ENCODE measurements at places on chromosomes 2 and 18.

- no peak for DNase-seq
Observed at GRCh38 chr2:57370882-57371585, 675.6 kb upstream of the VRK2 start.

DNA sequence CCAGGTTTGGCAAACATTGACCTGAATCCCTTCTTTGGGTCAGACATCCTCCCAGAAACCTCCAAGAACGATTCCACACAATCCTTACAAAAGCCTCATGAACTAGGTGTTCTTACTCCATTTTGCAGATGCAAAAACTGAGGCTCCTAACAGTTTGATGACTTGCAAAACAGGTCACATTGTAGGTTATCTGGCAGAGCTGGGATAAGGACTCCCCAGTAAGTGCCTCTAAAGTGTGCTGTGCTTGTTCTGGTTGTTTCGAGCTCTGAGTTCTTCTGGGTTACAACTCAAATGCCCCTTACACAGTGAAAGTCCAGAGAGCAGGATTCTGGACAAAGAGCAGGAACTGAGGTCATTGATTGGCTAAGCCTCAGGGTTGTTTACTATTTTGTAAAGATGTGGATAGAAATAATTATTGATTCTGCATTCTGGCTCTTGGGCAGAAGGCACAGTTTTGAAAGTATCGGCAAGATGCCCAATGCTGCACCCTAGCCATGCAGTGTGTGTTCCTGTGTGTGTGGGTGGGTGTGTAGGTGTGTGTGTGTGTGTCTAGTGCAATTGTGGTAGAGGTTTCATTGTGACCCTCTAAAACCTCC, 17.0 kb upstream of the IGFBP2 start:
- DNase-seq = no peak

DNA sequence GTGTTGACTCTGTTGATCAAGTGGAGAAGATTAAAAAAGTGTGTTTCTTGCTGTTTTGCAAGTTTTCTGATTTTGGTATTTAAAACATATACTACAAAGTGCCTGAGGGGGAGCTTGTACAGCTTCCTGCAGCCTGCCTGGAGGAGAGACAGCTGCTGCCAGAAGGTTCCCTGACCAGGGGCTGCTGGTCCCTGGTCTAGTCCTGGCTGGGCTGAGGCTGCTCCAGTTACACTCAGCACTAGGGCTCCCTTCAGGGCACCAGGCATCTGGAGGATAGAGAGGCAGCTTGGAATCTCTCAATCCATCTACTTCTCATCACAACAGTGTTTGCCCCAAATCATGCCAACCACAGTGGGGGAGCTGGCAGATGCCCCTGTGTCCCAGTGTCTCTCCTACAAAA, 4.8 kb downstream of the MC2R start:
- no peak for DNase-seq

DNA sequence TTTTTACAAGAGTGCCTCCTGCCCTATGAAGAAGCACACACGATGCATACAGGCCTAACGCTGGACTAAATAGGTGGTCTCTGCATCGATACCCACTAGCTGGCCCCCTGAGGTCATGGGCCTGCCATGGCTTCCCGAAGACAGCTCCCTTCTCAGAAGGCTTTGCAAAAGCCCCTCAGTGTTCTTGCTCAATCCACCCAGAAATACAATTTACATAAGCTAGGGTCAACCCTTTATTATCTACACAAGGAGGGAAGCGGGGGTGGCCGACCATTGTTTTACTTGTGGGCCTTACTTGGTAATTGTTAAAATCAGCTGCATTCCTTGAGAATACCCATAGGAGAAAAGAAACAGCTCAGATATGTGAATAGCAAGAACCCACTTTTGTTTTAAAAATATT, 28.5 kb downstream of the UXS1 start:
- no peak for DNase-seq

GRCh38 chr18:48884771-48885170, 66.0 kb downstream of the SMAD7 start:
- DNase-seq = no peak

DNA sequence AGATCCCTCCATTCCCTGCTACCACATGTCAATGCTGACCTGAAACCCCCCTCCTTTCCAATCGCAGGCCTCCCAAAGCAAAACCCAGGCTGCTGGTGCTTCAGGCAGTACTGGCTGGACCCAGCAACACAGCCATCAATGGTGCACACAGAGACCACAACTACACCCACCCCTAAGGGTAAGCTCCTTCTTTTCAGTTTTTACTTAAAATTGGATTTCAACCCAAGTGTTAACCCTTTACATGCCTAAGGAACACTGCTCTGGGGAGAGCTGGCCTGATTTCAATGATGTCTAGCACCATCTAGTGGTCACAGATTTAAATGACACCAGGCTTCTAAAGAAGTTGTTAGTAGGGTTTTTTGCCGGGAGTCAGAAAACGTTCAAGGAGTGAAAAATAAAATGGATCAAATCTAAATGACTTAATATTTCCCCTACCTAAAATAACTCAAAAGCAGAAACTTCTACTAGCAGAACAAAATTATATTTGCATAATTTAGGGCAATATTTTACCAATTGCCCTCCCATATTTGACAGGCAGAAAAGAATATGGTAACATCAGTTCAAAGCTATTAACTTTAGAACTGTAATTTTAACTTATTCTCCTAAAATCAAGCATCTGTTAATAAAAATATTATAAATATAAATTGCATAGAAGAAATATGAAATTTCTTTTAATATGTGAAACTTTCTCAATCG, 24.6 kb downstream of the FECH start:
- no peak for DNase-seq

- peak; percentile 16 for DNase-seq
Observed at GRCh38 chr2:172806493-172806892, 70.8 kb downstream of the RAPGEF4 start.

DNA sequence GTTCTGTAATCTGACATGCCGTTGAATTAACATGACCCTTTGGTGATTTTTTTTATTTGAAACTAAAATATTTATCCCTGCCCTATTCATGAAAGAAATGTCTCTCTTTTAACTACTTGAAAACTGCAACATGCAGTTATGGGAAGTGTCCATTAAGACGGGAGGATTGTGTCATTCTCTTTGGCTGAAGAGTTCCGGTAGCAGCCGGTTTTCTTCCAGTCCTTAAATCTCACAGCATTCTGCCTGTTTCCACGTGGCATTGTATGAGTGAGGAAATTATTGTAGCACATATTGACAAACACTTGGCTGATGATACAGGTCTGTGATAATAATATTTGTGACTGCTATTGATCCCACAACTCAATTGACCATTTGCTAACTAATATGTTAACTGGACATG, 509.6 kb upstream of the POU3F3 start:
- DNase-seq = no peak

- DNase-seq = no peak
Observed at GRCh38 chr2:64905338-64906024, 83.7 kb upstream of the SLC1A4 start.

DNA sequence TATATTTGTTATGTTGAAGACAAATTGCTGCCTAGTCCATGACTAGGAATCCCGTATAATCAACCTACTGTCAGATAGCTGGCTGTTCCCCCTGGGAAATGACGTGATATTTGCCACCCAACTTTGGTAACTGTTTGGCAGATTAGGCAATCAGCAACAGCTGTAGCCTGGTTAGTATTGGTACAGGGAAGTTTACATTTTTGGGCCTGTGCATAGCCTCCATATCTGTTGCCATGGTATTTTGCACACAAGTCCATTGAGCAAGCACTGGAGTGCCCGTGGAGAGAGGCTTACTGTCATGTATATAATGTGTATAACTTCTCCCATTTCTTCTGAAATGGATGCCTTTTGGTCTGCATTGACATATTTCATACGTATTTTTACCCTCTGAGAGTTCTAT, 27.7 kb downstream of the BIRC6 start:
- DNase-seq = no peak

GRCh38 chr2:178219247-178219646, 24.9 kb downstream of the OSBPL6 start:
- no peak for DNase-seq

DNA sequence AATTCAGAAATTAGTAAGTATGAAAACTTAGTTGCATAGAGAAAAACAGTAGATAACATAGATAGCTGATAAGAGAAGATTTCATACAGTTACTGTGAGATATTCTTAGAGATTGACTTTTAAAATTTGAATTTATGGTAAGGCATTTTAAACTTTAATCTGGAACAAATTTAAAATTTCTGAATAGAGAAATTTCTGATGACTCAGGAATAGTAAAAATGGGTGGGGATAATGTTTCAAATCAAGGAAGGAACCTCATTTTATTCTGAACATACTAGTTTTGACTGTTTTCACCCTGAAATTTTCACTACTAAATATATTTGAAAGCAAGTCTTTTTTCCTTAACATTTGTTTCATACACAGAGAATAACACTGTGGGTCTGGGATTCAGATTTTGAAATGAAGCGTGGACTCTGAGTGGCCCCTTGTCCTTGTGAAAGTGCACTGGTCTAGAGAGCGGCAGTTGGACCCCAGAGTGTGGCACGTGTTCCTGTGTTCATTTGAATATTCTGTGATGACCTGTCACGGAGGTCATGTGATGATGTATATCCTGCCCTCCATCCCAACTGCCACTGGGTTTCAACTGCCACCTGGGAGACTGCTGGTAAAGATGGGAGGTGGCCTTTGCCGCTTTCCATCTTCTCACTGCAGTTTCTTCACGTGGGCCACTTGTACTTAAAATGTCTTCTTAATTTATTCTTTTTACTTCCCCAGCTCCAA, 38.5 kb upstream of the RAB6D start:
- DNase-seq = no peak

DNA sequence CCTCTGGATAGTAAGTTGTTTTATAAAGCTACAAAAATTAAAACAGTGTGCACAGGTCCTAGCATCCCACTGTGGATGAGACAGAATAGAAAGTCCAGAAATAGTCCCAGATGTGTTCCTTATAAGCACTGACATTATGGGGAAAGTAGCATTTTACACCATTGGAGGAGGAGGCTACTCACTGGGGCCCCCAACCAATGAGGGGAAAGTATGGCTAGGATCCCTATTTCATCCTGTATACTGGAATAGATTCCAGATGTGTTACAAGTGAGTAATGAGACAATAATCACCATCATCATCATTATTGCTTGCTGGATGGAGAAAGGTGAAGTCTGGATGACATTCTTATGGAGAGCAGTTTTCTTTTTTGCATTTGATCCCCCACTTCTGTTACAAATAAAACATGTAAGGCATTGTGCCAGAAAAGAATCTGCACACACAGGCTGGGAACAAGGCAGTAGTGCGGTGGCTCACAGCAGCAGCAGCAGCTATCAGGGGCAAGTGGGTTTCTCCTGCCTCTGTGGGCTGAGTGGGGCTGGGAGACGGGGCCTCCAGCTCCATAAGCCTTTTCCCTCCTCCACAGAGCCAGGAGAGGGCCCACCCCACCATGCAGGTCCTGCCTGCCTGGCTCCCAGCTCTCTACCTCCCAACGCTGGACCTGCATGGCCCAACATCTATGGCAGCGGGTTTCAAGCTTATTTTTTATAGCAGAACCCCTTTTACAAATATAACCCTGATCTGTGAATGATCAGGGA, 5.0 kb downstream of the ARID5A start:
- no peak for DNase-seq

DNA sequence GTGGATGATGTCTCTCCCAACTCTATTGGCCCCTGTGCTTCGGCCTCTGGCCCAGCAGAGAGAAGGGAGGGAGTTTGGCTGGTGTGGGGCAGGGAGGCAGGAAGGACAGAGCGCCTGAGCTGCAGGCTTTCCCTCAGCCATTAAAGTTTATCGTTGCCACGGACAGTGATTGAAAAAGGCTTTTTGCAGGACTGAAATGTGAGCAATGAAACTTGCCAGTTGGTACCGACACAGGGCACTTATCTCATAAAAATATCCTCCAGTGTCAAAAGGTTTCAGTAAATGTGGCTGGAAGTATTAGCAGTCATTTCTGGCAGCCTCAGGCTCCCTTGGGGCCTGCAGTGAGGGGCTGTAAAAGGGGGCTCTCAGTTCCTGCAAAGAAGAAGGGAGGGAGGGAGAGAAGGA, 169.2 kb downstream of the GLI2 start:
- DNase-seq = no peak

GRCh38 chr2:233029321-233029720, 3.2 kb upstream of the NEU2 start:
- no peak for DNase-seq

DNA sequence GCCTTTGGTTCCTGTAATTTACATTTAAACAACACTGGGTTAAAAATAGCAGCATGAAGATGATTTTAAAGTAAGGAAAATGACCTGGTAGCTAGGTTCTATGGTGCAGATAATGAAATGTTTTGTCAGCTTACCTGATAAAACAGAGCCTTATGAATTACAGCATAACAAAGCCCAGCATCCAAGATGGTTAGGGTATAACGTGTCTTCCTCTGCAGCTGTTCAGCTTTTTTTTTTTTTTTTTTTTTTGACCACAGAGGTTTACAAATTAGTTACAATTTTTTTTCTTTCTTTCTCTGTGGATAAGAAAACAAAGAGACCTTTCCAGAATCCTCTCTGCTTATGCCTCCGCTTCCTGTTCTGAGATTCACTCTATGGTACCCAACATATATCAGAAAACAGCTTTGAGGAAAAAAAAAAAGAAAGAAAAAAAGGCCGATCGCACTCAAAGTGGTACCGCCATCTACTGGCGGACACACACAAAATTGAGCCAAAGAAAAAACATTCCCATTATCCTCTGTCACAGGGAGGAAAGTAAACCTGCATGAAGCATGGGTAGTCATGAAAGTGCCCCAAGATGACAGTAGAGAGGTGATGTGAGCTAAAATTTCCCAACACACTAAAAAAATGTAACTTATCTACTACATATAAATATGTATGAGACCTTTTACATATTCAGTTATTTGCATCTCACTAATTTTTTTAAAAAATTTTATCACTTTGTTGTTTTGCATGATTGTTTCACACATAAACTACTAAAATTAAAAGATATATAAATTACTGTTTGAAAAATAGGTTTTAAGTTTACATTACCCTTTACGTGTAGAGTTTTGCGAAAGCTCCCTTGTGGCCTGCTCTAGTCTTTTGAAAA, at the start of gene SCN3A:
Gene SCN3A, minus strand, starts transcription at position 362 of the 871 bp plus-strand sequence. CDS start 27,656 bp downstream, outside the sequence.
- peak; percentile 88 for DNase-seq

DNA sequence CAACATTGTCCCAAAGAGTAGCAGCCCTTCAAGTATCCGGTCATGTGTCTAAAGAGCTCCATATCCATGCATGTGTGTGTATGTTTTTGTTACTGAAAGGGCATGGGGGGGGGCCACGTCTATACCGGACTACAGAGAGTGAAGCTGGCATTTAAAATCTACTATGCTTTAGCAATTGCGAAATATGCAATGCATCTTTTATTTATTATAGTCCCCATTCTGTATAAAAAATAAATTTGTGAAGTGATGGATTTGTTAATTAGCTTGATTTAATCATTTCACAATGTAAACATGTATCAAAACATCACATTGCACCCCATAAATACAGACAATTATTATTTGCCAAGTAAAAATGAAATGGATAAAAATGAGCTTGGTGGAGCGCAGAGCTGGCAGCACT, 149.4 kb upstream of the ID2 start:
- no peak for DNase-seq

Data from NCI-H2081 treated with DMSO at 0.1 percent for 48 hours (cell line).